ENCODE measurements at places on chromosomes 3 and 15.

GRCh38 chr15:81259760-81260298, 63.1 kb downstream of the IL16 start:
- DNase-seq = no peak

- DNase-seq = no peak
Measured at GRCh38 chr3:32469151-32469874, 33.3 kb downstream of the CMTM6 start.

DNA sequence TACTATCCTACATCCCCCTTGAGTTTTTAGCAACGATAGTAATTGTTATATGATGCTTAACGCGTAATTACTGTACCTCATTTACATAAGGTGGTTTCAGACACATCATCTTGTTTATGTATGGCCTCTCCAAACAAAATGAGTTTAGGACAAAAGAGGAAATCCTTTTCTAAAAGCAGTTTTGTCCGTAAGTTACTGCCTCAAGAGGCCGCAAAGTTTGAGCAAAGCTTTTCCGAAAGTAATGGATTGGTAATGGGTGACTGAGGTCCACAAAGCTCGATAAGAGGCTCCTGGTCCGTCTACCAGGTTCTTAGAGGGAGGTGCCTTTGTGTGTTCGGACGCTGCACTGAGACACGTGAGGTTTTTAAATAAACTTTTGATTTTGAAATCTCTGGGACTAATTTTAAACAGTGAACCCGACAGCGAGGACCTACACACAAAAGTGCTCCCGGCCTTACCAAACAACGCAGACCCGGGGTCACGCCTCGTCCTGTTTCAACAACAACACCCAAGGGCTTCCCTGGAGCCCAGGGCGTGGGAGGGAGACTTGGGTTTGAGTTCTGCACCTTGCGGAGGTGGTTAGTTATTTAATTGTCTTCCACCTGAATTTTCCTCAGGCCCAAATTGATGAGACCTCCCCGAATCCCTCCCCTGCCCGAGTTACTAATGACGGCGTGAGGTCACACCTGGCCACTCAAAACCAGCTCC, 456 bp upstream of the C15orf61 start:
- no peak for DNase-seq

DNA sequence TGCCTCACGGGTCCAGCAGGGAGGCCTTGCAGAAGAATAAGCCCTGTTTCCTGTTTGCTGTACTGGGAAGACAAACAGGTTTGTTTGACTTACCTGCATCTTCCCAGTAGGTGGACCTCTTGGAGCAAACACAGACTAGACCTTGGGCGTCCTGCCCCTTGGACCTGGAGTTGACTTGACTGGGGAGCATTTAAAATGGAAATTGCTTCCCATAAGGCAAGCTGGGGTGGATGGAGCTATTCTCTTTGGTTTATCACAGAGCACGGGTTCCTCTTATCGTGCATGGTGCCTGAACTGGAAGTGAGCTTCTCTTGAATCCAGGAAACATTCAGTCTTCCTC, 151.4 kb downstream of the RPLP1 start:
- DNase-seq = no peak

DNA sequence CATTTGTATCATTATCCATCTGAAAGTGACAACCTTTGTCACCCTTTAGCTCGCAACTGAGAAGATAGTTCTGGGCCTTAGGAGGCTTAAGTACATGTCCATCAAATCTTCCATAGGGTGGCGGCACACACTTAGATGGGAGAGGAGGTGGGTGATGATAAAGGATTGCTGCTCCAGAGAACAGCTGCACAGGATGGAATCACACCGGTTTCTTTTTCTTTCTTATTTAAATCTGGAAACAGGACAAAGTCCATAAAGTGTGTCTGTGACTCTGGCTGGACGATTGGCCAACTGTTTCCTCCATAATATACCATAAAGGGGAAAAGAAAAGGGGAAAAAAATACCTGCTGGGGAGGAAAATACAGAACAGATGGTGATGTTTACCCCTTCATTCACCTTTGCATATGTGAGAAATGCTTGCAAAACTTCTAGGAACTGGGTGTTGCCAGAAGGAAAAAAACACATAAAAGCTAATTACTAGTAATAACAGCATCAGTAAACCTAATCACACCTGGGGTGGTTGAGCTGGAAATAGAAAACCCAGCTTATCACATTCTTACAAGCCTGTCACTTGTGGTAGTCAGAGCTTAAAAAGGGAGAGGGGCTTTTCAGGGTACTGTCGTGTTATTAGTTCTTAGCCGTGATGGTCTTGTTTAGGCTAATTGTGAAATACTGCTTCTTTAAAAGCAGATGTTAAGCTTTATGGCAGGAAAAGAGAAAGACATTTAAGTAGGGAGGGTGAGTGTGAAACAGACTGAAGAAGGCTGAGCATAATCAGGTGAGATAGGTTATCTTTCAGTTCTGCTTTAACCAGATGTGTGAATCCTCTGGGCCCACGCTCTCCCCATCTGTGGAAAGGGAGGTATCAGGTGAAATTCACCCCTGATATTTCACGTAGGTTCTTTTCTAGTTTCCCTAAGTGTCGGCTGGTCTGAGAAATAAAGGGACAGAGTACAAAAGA, 16.7 kb downstream of the C2CD4A start:
- DNase-seq = no peak

- DNase-seq = no peak
Measured at GRCh38 chr15:82653483-82654168, 6.5 kb upstream of the CPEB1 start.

DNA sequence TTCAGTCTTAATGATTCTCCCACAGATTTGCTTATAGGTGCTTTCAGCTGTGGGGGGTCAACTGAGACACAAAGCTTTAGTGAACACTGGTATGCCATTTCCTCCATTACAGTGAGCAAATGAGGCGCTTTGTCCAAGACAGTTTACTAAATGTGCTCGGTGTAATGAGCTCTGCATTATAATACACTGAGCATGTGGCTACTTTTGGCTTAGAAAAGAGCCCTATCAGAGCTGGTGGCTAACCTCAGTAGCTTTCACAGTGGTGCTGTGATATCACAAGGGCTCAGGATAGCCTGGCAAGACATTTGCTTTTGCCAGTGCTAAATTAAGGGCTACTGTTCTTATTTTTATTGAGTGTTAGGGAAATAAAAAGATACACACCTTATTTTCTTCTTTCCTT, 749.7 kb upstream of the ARPP21 start:
- no peak for DNase-seq

DNA sequence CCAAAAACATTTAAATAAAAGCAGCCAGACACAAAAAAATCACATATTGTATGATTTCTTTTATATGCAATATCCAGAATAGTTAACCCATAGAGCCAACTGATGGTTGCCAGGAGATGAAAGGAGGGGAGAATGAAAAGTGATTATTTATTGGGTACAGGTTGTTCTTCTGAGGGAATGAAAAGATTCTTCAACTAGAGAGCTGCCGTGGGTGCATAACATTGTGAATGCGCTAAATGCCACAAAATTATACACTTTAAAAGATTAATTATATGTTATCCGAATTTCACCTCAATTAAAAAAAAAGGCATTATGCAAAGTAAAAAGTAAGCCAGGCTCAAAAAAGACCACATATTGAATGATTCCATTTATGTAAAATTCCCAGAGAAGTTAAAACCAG, 36.1 kb downstream of the PRKAR2A start:
- no peak for DNase-seq

GRCh38 chr15:67174446-67174845, 80.0 kb downstream of the AAGAB start:
- DNase-seq = no peak

GRCh38 chr3:12188328-12188648, 29.6 kb upstream of the TIMP4 start:
- DNase-seq = no peak

DNA sequence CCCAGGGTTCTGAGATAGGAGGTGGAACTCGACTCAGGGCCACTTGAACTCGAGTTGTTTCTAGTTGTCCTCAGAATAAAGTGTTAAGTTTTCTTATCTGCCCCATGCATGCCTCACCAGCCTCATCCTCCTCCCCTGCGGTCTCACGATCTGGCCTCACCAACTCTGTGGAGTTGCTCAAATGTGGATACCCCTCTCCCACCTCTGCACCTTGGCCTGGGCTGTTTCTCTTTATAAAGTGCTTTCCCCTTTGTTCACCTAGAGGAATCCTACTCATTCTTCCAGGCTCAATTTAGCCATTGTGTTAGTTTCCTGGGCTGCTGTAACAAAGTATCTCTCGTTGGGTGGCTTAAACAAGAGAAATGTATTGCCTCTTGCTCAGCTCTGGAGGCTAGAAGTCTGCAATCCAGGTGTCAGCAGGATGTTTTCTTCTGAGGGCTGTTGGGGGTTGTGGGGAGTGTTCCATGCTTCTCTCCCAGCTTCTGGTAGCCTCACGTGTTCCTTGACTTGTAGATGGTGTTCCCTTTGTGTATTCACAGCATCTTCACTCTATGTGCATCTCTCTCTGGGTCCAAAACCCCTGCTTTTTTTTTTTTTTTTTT, 100.7 kb downstream of the MEX3B start:
- DNase-seq = no peak
